Fibroblast of villous mesenchyme (primary cell): ENCODE measurements at places on chromosomes 12 and 14. TPM values are rescaled to one million over a fixed set of nuclear protein-coding genes. Genes with fewer than 3 reads are reported as not detected.

DNA sequence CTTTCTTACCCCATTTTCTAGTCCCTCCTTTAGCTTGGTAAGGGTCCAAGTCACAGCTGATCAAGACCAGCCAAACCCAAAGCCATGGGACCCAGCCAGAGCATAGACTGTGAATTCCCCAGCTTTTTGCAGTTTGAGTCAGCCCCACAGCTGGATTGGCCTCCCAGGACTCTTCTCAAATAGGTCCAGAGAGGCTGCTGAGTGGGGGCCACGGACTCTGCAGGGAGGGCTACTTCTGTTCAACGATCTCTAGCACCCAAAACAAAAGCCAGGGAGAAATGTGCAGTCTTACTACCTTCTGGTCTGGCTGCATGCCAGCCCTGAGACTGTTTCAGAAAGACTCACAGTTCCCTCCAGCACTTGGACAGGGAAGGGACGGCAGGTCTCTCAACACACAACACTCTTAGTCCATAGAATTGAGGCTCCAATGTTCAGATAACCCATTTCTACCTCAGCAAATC, 1.6 kb downstream of the VDR start:
- peak; percentile 50 for DNase-seq

ANKRD9 gene
- total RNA-seq: 16.4 and 26.4 TPM in 2 replicates

SLC38A4 gene
- total RNA-seq: 11.0 and 23.7 TPM in 2 replicates

- DNase-seq: peak; percentile 34
Observed at GRCh38 chr14:55077170-55078151, 26.0 kb downstream of the MAPK1IP1L start.

GRCh38 chr12:96308881-96309280, 91.4 kb downstream of the CDK17 start:
- DNase-seq: peak; percentile 44

- no peak for DNase-seq
Observed at GRCh38 chr12:131164096-131164872, 210.6 kb downstream of the ADGRD1 start.

- DNase-seq: no peak
Observed at GRCh38 chr14:96108911-96109310, 69.7 kb downstream of the C14orf132 start.

IQSEC3 gene
- total RNA-seq: under 0.01 TPM in 2 replicates

NABP2 gene
- total RNA-seq: 23.3 and 28.0 TPM in 2 replicates

- no peak for DNase-seq
Observed at GRCh38 chr12:76569685-76570604, 10.4 kb upstream of the OSBPL8 start.

GRCh38 chr14:104011824-104012517, 69.6 kb upstream of the RD3L start:
- no peak for DNase-seq

DNA sequence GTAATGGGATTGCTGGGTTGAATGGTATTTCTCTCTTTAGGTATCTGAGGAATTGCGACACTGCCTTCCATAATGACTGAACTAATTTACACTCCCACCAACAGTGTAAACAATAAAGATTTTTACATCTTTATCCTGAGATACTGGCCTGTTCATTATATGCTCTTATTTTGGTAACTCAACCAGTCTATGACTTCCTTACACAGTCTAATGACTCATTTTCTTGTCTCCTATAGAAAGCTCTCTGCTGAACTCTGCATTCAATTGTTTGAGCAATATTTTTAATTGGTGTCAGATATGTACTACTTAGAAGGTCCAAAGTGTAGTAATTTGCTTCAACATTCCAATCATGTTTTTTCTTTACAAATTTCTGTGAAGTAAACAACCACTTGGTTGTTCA, 1351.8 kb downstream of the FSCB start:
- no peak for DNase-seq

AGAP2 gene
- 0.32 and 0.43 TPM in 2 replicates for total RNA-seq

HAL gene
- not detected in 2 replicates for total RNA-seq

GRCh38 chr12:93946542-93947150, 201.7 kb upstream of the PLXNC1 start:
- DNase-seq: no peak

BBOF1 gene
- 8.2 and 11.9 TPM in 2 replicates for total RNA-seq

ASPG gene
- not detected in 2 replicates for total RNA-seq

- DNase-seq: no peak
Observed at GRCh38 chr12:116547955-116548501, 11.2 kb upstream of the MAP1LC3B2 start.

DNA sequence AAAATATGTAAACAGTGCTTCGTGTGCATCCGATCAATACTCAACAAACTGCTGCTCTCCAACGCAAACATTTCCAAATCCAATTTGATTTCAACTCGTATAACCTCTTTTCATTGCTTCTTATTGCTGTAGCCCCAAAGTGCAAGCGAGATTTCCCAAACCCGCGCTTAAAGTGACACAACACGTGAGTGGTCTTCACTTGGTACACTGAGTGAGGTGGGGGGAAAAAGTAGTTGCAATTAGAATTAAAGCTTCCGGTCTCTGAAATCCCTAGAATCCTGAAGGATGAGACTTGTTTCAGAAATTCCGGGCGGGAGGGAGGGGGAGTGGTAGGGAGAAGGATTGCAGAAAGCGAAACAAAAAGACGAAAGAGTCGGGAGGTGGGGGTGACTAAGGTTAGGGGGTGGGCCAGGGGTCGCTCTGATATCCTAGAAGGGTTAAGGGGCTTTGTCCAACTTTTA, 387.5 kb downstream of the BCAT1 start:
- peak; percentile 80 for DNase-seq

POLE2 gene
- 14.2 and 17.3 TPM in 2 replicates for total RNA-seq

GRCh38 chr12:67410667-67411067, 141.5 kb downstream of the CAND1 start:
- DNase-seq: no peak

NKX2-1 gene
- not detected in 2 replicates for total RNA-seq

- DNase-seq: no peak
Observed at GRCh38 chr12:43261701-43262100, 290.3 kb downstream of the ADAMTS20 start.

- DNase-seq: no peak
Observed at GRCh38 chr12:42593874-42594273, 4.3 kb upstream of the PRICKLE1 start.

RIMBP2 gene
- total RNA-seq: not detected in 2 replicates

GRCh38 chr14:63614679-63615363, 26.9 kb downstream of the WDR89 start:
- DNase-seq: peak; percentile 49

TNFAIP2 gene
- total RNA-seq: 122 and 240 TPM in 2 replicates

GRCh38 chr12:70330158-70330557, 35.9 kb upstream of the KCNMB4 start:
- no peak for DNase-seq

GRCh38 chr12:67764946-67765619, 116.5 kb downstream of the DYRK2 start:
- DNase-seq: no peak

GRCh38 chr12:109127533-109128242, 11.3 kb downstream of the ACACB start:
- no peak for DNase-seq

GPR137C gene
- total RNA-seq: 0.32 and 0.43 TPM in 2 replicates

- peak; percentile 89 for DNase-seq
Observed at GRCh38 chr12:89244536-89244935, 107.8 kb downstream of the DUSP6 start.

DNA sequence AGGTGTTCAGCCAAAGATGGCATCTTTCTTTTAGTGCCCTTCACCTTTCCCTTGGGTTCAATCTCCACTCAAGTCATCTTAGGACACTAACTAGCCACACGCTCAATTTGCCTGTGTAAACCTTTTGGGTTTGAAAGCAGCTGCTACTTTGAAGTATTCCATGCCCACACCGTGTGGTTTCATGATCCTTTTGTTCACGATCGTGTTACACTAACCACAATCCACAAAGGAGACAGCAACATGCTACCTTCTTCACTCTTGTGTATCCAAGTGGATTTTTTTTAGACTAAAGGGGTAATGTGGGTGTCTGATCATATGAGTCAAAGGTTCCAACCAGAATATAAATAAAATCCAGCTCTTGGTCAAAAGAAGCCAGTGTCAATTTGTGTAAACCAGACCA, 122.7 kb upstream of the FAR2 start:
- DNase-seq: no peak

KRT75 gene
- not detected in 2 replicates for total RNA-seq

DNA sequence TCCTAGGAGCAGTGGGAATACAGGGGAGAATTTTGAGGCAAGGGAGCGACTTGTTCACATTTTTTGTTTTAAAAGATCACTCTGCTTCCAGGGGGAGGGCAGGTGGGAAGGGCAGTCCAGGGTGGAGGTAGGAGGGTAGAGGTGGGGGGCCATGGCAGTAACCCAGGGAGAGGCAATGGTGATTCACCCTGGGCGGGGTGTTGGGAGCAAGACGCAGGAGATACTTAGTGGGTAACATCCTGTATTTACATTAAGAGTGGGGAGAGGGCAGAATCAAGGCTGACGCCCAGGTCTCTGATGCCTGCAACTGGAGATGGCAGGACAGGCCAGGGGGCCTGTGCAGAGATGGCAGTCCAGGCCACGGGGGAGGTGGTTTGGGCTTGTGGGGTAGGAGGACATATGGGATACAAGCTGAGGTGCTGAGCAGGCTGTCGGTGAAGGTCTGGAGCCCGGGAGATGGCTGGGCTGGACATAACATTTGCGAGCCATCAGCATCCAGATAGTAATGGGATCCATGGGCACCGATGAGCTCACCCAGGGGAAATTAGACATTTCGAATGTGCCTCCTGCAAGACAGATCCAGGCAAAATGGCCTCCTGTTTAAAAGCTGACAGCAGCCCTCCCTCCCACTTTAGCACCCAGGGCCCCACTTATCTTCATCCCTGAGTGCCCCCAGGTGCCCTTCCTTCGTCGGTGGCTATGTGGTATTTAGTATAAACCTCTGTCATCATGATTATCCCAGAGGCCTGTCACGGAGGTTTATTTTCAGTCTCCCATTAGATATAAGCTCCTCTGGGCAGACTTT, 9.3 kb downstream of the EML1 start:
- DNase-seq: no peak

- no peak for DNase-seq
Observed at GRCh38 chr12:6957741-6958608, 6.8 kb downstream of the PTPN6 start.
